GM13976 (cell line): ENCODE measurements at places on chromosomes 2 and 18.
A peak's percentile ranks its signal among the peaks of the same experiment; 100 is the strongest.

GRCh38 chr18:36634573-36635216 is 194.1 kb downstream of the TPGS2 start:
- no peak for DNase-seq

DNA sequence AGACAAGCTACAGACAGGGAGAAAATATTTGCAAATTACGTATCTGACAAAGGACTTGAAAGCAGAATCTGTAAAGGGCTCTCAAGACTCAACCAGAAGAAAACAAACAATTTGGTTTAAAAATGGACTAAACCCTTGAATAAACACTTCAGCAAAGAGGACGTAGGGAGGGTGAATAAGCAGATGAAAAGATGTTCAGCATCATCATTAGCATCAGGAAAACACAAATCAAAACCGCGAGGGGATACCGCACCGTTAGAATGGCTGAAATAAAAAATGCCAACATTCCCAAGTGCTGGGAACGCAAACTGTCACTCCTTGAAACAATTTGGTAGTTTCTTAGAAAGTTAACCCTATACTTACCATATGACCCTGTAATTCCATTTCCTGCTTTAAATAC is 136.7 kb downstream of the MBP start:
- no peak for DNase-seq

DNA sequence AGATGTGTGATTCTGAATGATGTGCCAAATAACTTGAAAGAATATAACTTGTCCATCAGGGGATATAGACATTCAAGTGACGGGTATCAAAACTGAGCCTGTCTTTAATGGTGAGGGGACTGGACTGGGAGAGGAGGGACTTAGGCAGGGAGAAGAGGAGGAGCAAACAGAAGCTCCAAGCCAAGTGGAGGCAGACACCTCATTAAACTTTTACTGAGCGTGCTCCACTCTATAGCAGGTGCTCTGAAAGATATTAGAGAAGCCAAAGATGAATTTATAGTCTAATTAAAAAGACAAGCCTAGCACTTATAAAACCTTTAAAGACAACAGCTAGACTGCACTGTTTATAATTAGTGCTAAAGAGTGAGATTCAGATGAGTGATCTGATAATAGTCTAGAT is 47.7 kb upstream of the SMAD2 start:
- DNase-seq = no peak

DNA sequence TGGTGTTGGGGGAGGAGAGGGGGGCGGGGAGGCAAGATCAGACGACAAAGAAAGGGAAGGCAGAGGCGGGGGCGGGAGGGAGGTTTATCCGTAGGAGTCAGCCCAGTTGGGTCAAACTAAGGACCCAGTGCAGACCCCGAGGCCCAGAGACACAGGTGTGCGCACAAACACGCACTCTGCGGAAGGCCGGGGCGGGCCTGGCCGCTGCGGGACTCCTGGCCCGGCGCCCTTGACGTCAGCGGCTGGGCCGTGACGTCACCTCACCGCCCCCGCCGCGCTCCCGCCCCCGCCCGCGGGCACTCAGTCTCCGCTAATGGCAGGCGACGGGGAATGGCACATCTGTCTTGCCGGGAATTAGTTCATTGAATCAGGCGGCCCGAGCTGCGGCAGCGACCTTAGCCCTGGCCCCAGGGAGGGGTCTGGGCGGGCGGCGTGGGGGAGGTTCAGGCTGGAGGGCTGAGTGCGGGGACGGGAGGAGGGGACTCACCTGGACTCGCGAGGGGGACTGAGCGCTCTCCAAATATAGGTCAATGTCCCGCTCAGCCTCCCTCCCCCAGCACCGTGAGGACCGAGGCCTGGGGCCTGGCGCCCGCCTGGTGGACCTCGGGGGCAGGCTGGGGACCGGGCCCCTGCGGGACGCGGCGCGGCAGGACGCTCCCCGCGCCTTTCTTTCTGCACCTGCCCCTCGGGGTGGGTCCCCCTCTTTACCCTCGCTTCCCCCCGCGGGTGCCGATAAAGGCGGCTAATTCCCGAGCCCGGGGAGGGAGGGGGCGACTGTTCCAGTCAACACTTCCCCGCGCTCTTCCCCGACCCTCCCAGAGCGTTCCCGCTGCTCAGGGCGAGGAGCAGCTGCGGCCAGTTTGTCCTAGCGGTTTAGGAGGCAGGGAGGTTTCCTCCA is 15.5 kb upstream of the ECEL1 start:
- peak; percentile 62 for DNase-seq

DNA sequence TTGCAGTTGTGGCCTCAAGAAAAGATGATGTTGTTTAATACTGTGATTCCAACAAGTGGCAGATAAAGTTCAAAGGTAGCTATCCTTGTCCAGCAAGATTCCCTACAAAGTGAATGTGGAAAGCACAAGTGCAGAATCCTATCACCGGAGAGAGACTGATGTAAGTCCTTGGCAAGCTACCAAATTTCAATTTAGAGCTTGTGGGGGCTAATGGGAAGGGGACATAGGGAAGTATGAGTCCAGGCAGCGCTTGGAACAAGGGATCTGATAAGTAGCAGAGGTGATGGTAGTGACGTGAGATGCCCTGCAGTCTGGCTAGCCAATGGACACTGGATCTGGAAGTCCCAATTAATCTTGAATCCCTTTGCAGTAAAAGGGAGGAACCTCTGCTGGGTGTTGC is 165.2 kb upstream of the DTNA start:
- DNase-seq = no peak

GRCh38 chr2:147559070-147559725 is 285.6 kb upstream of the ACVR2A start:
- no peak for DNase-seq

- DNase-seq = no peak
These were observed 264.2 kb downstream of the GBX2 start for GRCh38 chr2:235903782-235904584.

DNA sequence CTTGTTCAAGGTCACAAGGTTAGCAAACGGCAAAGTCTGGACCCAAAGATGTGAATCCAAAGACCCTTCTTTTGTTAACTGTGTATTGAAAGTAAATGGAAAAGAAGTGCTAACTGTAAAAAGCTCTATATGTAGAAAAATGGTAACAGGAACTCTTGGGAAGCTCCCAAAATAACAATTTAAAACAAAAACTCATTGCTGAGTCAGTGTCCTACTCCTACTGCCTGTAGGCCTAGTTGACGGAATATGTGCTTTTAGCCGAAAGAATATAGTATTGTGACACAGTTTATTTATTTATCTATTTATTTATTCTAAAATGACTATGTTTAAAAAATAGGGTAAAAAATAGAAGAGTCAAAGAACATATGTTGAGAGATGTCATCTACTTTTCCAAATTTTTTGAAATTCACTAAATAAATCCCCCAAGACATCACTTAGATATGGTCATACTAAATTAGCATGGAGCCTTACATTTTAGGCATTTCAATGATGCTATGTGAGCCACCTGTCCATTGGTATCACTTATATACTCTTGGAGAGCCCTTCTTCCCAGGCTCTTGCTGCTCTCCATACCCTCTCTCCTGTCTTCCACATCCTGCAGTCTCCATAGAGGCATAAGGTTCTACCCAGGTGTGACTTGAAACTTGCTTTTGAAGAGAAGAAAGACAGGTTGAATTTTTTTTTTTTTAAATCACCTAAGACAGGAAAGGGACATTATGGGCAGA is 13.7 kb downstream of the COL5A2 start:
- DNase-seq = no peak

DNA sequence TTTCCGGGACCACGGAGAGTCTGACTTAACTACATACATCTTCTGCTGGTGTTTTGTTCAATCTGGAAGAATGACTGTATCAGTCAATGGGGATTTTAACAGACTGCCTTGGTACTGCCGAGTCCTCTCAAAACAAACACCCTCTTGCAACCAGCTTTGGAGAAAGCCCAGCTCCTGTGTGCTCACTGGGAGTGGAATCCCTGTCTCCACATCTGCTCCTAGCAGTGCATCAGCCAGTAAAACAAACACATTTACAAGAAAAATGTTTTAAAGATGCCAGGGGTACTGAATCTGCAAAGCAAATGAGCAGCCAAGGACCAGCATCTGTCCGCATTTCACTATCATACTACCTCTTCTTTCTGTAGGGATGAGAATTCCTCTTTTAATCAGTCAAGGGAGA is 23.1 kb downstream of the ICOS start:
- DNase-seq = no peak

- DNase-seq = no peak
These were observed 70.3 kb downstream of the MYT1L start for GRCh38 chr2:2260696-2261268.

- DNase-seq = no peak
These were observed 462.8 kb downstream of the MEIS1 start for GRCh38 chr2:66897691-66898150.

DNA sequence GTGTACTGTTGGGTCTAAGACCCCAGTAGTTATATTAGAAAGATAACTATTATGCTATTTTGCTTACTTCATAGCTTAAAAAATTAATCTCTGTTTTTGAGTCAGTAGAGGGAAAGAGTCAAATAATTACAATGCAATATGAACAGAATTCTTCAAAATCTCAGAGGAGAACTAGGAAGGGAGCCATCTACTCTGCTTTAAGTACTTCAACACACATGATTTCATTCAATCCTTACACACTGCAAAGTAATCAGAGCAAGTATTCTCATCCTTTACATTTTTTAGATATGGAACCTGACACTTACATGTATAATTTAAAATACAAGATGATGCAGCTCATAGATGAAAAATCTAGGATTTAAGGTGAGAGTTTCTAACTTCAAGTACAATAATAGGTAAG is 27.7 kb downstream of the COL5A2 start:
- no peak for DNase-seq

DNA sequence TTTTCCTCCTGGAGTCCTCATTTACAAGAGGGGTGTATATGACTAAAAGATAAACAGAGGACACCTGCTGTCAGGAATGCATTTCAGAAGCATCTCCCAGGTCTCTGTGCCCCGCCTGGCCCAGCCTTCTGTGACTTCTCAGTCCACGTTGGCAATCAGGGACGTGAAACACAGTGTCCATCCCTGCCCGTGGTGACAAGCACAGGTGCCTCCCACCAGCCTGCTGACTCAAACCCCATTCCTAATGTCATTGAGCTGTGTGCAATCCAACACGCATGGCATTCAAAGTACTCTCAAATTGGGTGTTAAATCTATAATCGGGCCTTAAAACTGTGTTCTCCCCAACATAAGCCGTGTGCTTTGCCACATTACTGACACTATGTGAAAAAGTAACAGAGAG is 343.2 kb downstream of the EIPR1 start:
- no peak for DNase-seq

DNA sequence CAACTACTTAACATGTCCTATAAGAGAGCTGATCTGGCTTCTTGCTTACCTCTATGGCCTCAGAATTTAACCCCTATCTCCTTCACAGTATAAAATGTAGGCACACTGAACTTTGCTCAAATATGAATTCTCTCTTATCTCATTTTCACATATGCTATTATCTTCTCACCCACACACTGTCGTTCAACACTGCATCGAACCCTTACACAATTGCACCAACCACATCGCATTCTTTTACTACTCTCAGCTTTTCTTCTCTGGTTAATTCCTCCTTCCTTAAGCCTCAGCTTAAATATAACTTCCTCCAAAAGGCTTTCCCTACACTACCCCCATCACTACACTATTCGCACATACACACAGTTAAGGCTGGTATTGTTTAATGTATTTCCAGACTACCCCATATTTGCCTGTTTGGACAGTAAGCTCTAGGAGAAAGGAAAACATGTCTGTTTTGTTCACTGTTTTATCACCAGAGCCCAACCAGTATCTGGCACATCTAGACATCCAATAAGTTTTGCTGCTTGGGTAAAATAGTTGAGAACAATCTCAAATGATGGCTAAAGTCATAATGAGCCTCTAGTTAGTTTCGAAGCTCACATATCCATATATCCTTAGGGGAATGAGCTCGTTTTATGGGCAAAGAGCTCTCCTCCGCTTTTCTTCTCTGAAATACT is 47.7 kb downstream of the HIBCH start:
- no peak for DNase-seq

DNA sequence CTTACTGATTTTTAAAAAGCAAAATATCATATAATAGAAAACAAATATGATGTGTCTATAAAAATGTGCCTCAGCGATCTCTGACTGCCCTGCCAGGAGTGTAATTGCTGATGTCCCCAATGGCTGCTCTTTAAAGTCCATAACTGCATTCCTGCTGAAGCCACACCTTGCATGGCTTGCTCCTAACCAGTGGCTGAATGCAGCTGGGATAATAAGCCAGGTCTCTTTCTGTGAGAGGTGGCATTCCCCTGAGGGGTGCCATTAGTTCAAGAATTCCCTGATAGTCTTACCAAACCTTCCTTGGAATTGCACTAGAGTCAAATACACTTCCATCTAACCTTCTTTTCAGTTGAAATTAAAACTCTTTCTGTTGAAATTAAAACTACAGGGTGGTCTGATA is 125.8 kb upstream of the ZNF804A start:
- no peak for DNase-seq

- no peak for DNase-seq
These were observed 321.6 kb downstream of the STK39 start for GRCh38 chr2:167925758-167926157.

GRCh38 chr18:8036551-8036950 is 469.4 kb downstream of the PTPRM start:
- no peak for DNase-seq

DNA sequence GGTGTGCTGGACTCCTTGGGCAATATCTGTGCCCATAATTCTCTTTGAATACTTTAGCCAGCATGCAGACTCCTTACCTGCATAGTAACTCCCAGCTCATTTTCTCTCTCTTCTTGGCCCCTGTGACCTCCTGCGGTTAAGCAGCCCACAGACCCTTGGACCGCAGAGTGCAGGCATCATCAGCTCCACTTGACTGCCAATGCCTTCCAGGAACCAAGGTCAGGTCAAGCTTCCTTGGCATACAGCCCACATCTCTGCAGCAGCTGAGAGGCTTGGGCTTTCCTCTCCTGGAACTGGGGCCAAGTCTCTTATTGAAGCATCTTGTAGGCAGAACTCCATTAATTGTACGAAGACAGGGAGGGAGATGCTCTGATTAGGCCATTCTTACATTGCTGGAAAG is 130.1 kb upstream of the PIEZO2 start:
- no peak for DNase-seq

- DNase-seq = no peak
These were observed 69.1 kb downstream of the LCLAT1 start for GRCh38 chr2:30516166-30516565.

GRCh38 chr18:6009756-6010155 is 114.4 kb upstream of the TMEM200C start:
- DNase-seq = no peak

DNA sequence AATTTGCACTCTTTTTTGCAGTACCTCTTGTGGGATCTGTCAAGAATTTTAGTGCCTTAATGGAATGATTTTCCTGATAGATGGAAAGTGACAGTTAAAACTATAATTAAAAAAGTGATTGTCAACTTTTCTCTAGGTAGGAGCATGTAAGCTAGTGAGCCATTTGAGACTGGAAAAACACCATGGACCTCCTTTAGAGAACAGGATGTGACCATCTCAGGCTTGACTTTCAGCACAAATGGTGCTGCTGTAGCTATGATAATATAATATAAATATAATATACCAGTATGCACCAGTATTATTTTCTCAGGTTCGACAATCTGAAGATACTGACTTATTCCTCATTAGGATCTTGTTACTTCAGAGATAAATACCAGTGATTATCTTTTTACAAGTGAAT is 27.8 kb downstream of the ZNF236 start:
- no peak for DNase-seq
